ENCODE measurements at places on chromosomes 2 and 18.

GRCh38 chr2:231380307-231380706, 15.2 kb upstream of the B3GNT7 start:
- no peak for DNase-seq

DNA sequence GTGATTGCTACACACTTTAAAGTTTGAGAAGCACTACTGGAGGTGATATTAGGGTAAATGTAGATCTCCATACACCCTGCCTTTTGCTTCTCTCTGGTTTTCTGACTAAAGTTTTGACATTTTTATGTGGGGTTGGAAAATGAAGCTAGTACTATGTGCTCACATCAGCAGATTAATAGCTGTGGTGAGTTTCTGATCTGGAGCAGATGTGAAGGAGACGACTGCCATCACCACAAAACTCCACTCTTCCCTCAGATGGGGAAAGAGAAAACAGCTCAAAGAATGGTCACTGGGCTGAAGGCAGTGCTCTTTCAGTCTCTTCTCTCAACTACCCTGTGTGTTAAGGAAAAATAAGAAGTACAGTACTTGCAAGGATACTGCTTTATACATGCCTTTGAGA, 37.2 kb downstream of the PLEKHA3 start:
- no peak for DNase-seq

DNA sequence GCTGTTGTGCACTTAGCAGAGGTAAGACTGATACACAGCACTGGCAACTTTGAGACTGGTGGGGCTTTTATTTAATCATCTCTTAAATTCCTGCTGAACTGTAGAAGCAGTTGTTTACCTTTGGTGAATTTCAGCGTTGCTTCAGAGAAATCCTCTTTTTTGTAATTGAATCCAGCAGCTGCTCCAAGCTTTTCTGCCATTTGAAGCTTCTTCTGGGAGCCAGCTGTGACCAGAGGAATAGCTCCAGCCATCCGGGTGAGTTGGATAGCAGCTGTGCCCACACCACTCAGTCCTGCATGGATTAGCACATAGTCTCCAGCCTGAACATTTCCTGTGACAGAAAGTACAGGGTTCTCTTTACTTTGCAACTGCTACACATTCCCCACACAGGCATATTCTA, 3.9 kb downstream of the TP53I3 start:
- no peak for DNase-seq

DNA sequence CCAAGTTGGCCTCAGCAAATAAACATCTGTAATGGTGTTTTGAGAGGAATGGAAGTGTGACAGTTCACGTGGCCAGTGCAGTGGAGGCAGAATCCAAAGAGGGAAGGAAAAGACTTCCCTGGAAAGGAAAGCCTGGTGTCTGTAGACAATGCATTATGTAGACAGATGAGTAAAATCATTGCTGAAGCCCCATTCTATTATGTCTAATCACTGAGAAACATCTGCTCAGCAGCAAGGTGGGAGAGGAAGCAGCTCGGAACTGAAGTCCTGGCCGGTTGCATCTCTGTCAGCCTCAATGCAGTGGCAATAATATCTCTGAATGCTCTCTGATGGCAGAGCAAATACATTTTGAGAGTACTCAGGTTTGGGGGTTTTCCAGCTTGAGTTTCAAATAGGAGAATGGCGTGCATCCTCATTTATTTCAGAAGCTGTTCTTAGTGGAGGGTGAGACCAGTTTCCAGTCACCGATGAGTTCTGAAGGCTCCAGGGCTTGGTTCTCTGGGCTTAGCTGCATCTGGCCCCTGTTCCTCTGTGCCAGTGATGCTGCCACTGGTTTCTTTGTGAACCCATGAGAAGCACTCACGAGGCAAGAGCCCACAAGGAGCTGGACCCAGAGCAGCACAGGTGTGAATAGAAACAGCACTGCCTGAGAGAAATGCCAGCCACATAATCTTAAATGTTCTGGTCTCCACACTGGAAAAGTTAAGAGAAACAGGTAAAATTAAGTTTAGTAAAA, 63.3 kb downstream of the RPIA start:
- DNase-seq = no peak

DNA sequence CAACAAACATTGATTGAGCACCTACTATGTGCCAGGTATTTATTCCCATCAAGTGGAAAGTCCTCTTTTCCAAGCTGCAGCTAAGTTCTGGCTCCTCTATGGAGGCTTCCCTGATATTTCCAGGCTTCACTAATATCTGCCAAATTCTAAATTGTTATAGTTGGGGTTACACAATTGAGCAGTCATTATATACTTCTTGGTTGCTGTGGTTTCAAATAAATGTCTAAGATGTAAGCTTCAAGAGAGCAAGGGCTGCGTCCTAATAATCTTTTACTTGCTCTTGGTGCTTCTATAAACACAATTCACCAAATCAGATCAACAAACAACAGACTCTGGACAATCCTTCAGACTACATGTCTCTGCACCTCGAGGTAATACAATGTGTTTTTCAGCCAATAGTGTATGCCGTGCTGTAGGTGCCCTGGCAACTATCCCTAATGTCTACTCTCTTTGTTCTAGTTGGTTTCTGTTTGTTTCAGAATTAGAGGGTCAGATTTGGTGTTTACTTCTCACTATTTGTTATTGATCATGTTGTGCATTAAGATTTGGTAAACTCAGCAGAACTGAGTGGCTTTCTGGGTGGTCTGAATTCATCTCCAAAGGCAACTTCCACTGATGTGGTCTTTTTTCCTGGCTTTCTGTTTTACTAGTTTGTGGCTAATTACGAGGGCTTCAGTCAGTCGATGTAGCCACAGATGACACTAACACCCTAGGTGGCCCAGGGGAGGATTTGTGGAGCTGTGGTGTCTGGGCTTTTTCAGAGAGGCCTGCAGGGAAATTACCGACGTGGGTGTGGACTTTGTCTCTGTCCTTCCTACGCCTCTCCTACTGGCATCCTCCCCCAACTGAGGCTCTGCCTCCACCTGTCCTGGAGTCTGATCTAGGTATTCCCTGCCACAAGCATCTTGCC, 50.4 kb downstream of the CDCA7 start:
- DNase-seq = no peak

DNA sequence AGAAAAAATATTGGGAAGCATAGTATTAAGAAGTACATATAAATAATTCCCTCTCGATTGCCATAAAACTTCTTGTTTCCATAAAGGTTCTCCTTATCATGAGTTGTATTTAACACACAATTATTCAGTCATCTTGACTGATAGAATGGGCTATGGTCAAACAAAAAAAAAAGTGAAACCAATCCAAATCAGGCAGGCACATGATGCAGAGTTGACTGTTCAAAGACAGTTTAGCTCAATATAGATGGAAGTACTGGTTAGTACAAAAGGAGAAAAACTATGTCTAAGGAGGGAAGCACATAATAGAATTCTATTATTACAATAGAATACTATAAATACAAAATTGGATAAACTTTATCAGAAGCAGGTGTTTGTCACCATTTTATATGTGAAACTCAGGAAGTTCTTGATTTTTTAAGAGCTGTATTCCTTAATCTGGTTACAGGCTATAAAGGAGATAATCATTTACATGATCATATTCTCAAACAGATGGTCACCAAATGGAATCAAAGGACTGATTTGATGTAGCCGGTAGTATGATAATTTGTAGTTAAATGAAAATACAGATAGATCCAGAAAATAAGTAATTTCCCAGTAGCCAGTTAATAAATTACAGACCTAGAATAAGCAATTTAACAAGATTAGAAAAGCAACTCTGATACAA, 18.2 kb upstream of the CALCRL start:
- no peak for DNase-seq

GRCh38 chr2:235373171-235373570, 120.7 kb upstream of the AGAP1 start:
- DNase-seq = no peak

- no peak for DNase-seq
Measured at GRCh38 chr2:44934983-44935728, 6.3 kb upstream of the SIX3 start.

DNA sequence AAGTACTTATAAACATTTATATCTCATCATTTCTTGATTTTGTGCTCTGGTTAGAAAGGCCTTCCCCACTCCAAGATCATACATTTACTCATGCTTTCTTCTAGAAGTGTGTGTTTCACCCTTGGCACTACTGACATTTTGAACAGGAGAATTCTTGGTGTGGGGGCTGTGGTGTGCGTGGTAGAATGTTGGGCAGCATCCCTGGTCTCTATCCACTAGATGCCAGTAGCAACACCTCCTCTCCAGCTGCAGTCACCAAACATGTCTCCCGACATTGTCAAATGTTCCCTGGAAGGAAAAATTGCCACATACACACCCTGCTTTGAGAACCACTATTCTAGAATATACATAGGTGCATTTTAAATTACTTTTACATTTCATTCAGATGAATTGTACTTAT, 8.7 kb upstream of the TGIF1 start:
- DNase-seq = peak; percentile 71

DNA sequence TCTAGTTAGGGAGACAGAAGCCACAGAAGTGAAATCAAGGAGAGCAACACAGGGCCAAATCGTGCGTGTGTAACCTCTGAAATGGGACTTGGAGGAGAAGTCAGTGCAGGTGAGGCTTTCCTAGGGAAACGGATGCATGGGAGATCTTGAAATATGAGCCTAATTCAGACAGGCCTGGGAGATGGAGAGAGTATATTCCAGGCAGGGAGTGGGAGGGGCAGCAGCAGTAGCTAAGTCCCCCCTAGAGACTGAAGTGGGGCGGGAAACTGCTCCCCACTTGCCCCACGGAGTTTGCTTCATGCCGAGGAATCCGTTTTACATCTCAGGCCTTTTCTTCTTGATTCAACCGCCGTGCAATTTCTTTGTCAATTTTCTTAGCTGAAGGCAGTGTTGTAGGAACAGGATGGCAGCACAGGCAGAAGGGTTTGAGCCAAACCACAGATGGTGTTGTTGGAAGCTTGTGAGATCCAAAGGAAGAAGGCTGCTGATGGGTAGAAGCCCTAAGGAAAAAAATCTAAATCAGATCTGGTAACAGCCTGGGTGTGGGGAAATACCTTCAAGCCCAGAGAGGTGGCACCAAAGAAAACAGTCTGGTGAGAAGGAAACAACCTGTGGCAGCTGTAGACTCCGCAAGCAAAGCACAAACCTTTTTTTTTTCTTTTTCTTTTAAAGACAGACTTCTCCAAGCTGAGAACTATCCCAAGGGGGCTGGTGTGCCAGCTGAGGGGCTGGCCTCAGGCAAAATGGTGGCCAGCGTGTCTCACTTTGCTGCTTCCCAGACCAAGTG, 40.2 kb downstream of the EPAS1 start:
- no peak for DNase-seq

GRCh38 chr2:118530976-118531375, 316.5 kb downstream of the EN1 start:
- DNase-seq = no peak

GRCh38 chr2:36677386-36677785, 19.1 kb upstream of the VIT start:
- no peak for DNase-seq

DNA sequence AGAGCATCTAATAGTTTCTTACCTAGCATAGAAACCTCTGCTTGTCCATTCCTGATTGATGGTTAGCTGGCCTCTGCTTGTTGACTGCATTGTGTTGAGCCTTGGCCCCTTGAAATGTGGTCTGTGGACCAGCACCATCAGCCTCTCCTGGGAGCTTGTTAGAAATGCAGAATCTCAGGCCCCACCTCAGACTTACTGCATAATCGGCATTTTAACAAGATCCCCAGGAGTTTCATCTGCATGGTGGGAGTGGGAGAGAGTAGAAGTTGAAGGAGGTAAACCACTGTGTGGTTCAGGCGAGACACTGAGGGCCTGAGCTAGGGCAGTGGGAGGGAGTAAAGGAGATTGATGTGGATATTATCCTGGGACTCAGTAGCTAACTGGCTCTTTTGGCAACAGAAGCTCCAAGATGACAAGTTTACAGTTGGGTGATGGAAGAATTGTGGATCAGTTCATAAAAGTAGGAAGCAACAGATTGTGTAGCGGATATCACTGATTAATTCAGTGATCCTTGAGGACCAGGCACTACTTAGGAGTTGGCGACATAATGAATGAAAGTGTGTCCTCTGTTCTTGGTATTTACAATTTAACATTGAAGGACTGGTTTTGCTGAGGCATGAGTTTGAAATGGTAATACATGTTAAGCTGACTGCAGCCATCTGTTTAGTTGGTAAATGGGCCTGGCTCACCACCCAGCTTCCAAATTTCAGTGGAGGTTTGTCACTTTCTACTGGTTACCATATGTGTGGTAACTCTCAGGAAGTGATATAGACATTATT, 20.9 kb downstream of the PHLPP1 start:
- DNase-seq = no peak

DNA sequence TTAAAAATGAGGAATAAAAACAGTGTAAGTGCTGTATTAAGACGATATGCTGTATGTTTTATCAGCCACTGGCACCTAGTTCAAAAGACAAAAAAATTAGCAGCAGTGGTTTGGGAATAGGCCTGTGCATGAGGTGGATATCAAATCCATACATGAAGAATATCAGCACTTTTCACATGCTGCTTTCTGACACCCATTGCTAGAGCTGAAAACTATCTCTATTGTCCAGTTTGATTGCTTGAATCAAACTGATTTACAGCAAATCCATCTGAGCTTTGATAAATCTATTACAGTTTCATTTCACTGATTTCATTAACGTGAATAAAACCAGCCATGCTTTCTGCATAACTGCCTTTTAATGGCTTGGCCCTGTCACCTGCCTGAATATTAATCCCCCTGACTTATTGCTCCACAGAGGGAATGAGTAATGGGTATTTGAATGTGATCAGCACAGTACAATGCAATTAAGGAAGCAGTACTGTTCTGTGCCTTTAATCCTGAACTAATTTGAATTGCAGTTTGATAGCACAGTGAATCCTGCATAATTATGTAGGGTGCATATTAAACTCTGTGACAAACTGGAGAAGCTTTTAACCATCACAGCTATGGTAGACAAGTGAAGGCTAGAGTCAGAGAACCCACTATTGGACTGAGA, 154.0 kb downstream of the GPD2 start:
- DNase-seq = no peak

GRCh38 chr2:242075168-242075567, 205.6 kb downstream of the RTP5 start:
- DNase-seq = no peak

GRCh38 chr18:3877678-3878077, 427.7 kb downstream of the TGIF1 start:
- DNase-seq = no peak

Data from globus pallidus (tissue), 1 donor.